ENCODE measurements at places on chromosomes 11 and 22.

- DNase-seq, result no peak
Measured at GRCh38 chr11:86625544-86625943, 46.9 kb downstream of the ME3 start.

- DNase-seq, result no peak
Measured at GRCh38 chr11:108817976-108818375, 153.1 kb downstream of the DDX10 start.

DNA sequence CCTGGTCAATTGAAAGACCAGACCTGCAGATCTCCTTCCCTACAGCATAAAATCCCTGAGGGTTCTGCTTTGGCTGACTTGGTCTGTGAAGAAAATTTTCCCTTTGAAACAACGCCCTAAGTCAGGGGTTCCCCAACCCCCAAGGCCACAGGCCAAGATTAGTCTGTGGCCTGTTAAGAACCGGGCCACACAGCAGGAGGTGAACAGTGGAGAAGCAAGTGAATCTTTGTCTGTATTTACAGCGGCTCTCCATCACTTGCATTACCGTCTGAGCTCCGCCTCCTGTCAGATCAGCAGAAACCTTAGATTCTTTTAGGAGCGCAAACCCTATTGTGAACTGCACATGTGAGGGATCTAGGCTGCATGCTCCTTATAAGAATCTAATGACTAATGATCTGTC lies 38.2 kb downstream of the CCDC83 start:
- no peak for DNase-seq

- no peak for DNase-seq
Measured at GRCh38 chr11:77113382-77114088, 10.9 kb downstream of the OMP start.

GRCh38 chr11:46159680-46160079 lies 38.4 kb upstream of the PHF21A start:
- DNase-seq, result no peak
